ENCODE measurements at places on chromosomes 11 and 22. TPM values are rescaled to one million over a fixed set of nuclear protein-coding genes. Genes with fewer than 3 reads are reported as not detected.

GRCh38 chr11:65150509-65151299 lies 16.4 kb upstream of the SYVN1 start:
- H3K4me1 ChIP-seq: peaks cover 10% of the 10 kb centered on the region
- H3K36me3 ChIP-seq: no peaks in the 10 kb centered on the region
- DNase-seq: peak; percentile 92

GRCh38 chr11:40030867-40031266 lies 1428.6 kb downstream of the LRRC4C start:
- DNase-seq: no peak
- H3K4me1 ChIP-seq: no peaks in the 10 kb centered on the region
- H3K36me3 ChIP-seq: no peaks in the 10 kb centered on the region
- no peaks in the 10 kb centered on the region for H3K27me3 ChIP-seq
- H3K4me3 ChIP-seq: no peak overlapping the region

- no peak for DNase-seq
- no peak overlapping the region for H3K27ac ChIP-seq
- no peak overlapping the region for H3K4me3 ChIP-seq
- no peaks in the 10 kb centered on the region for H3K4me1 ChIP-seq
These were observed 96.4 kb upstream of the LDLRAD3 start for GRCh38 chr11:35847473-35847872.

DNA sequence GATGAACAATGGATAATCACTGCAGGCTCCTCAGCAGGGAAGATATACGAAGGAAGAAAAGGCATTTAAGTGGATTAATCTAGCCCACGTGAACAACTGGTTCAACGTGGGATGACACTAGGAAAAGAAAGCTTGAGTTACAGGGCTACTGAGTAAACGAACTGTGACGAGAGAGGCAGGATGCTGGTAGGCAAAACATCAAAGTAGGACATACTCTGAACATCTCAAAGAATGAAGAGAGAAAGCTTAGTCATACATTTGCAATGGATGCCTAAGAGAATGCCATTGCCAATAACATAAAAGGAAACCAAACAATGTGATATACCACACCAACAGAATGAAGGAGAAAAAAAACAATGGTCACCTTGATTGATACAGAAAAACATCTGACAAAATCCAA lies 12.9 kb downstream of the USP28 start:
- peaks cover 27% of the 10 kb centered on the region for H3K4me1 ChIP-seq
- H3K27ac ChIP-seq: no peak overlapping the region
- H3K36me3 ChIP-seq: no peaks in the 10 kb centered on the region
- no peak for DNase-seq
- H3K27me3 ChIP-seq: no peaks in the 10 kb centered on the region

GRCh38 chr11:9566561-9567063 lies 6.9 kb upstream of the WEE1 start:
- DNase-seq: no peak
- H3K27me3 ChIP-seq: no peaks in the 10 kb centered on the region
- peaks cover 53% of the 10 kb centered on the region for H3K4me1 ChIP-seq
- peak overlapping the region; percentile 90 for H3K27ac ChIP-seq

DNA sequence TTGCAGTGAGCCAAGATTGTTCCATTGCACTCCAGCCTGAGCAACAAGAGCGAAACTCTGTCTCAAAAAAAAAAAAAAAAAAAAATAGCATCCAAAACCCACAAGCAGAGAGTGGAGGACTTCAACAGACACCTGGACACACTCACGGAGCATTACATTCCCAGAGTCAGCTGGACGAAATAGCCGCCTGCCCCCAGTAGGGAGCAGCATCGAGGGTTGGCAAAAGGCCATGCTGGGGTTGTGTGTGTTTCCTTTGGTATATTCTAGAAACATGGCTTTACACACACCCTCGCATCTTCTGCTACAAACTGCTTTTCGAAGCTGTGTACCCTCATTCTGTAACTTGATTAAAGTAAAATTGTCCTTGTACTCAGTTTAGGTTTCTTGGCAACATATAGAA lies 5.3 kb downstream of the ADA2 start:
- no peak overlapping the region for H3K4me3 ChIP-seq
- no peaks in the 10 kb centered on the region for H3K27me3 ChIP-seq
- no peaks in the 10 kb centered on the region for H3K36me3 ChIP-seq
- H3K27ac ChIP-seq: no peak overlapping the region
- peak; percentile 80 for DNase-seq

GRCh38 chr22:36352803-36353507 lies 34.8 kb downstream of the MYH9 start:
- H3K4me3 ChIP-seq: no peak overlapping the region
- peaks cover 79% of the 10 kb centered on the region for H3K4me1 ChIP-seq
- peaks cover 5% of the 10 kb centered on the region for H3K36me3 ChIP-seq
- H3K27ac ChIP-seq: peak overlapping the region; percentile 99
- peak; percentile 86 for DNase-seq

- DNase-seq: no peak
- no peaks in the 10 kb centered on the region for H3K27me3 ChIP-seq
- no peak overlapping the region for H3K4me3 ChIP-seq
- peaks cover 1% of the 10 kb centered on the region for H3K4me1 ChIP-seq
These were observed 14.4 kb upstream of the EHF start for GRCh38 chr11:34606326-34607120.

DNA sequence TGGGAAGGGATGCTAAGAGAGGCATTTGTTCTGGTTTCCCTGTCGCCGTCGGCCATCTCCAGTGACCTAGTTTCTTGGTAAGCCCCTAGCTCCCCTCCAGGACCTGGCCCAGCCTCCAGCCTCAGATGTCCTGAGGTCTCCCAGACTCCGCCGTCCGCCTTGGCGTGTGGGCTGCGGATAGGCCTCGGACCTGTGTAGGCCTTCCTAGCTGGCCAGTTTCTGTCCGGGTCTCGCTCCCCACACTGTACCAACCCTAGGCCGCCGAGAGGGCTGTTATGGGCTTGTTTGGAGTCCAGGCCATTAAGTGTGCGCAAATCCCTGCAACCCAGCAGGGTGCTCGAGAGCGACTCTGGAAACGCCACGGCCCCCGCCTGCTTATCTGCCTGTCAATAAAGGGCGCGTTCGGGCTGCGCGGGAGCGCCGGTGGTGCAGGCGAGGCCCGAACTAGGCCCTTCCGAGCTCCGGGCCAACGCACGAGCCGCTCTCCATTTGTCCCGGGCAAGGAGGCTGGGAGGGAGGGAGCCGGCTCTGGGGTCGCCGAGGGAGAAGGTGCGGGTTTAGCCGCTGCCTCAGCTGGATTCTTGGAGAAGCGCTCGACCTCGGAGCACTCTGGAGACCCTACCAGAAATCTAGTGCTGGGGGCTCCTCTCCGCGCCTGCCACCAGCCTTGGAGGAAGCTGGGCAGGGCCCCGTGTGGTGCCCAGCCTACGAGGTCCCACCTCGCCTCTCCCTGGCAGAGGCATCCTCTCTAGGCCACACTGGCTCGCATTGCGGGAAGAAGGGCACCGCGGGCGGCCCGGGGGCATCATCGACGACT lies 8.7 kb upstream of the PAX6 start:
- H3K4me3 ChIP-seq: no peak overlapping the region
- H3K4me1 ChIP-seq: peaks cover 7% of the 10 kb centered on the region

- H3K4me3 ChIP-seq: no peak overlapping the region
- no peak overlapping the region for H3K27ac ChIP-seq
These were observed 11.3 kb upstream of the CTSC start for GRCh38 chr11:88348870-88349269.

The GAL gene
- total RNA-seq: not detected

- no peak overlapping the region for H3K4me3 ChIP-seq
- H3K27me3 ChIP-seq: no peaks in the 10 kb centered on the region
- no peaks in the 10 kb centered on the region for H3K4me1 ChIP-seq
These were observed 1280.4 kb downstream of the TBC1D22A start for GRCh38 chr22:48042621-48043395.

- no peak overlapping the region for H3K27ac ChIP-seq
- no peak overlapping the region for H3K4me3 ChIP-seq
- no peaks in the 10 kb centered on the region for H3K4me1 ChIP-seq
- H3K27me3 ChIP-seq: no peaks in the 10 kb centered on the region
These were observed 180.3 kb downstream of the HIPK3 start for GRCh38 chr11:33437529-33437928.

DNA sequence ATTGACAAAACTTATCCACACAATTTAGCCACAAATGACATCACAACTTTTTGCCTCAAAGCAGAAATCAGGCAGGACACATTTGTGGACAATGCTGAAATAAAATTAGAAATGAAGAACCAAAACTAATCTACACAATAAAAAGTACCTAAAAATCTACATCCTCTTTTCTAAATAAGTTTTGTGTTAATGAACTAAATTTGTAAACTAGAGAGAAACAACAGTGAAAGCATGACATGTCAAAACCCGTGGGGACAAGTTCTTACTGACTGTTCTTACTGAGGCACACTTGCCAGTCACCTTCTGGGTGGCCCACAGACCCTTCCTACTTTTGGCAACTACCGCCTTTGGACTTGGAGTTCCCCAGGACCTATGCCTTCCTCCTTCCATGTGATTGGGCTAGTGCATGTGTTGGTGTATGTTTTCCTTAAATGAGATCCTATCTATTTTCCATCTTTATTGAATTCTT lies 60.7 kb upstream of the MUC15 start:
- no peaks in the 10 kb centered on the region for H3K27me3 ChIP-seq
- no peaks in the 10 kb centered on the region for H3K4me1 ChIP-seq
- no peak for DNase-seq
- no peak overlapping the region for H3K4me3 ChIP-seq
- no peaks in the 10 kb centered on the region for H3K36me3 ChIP-seq
- H3K27ac ChIP-seq: no peak overlapping the region

The CNTN5 gene
- total RNA-seq: 0.13 TPM

The PHOX2A gene
- not detected for total RNA-seq

The RASGRP2 gene
- 8.1 TPM for total RNA-seq

DNA sequence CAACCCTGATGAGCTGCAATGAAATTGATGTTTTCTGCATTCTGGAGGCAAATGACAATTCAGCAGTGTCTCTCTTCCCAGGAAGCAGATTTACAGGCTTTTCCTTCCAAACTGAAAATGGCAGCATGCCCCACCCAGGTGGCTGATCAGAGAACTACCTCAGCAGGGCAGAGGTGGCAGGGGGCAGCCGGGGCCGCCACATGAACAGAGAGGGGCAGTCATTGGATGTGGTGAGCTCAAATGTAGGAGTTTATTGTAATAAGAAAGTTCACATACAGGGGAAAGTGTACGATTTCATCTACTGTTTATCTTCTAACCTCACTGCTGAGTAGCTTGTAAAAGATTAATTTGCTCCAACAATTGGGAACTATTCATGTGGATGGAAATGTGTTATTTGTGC lies 15.7 kb upstream of the PARVA start:
- H3K4me1 ChIP-seq: peaks cover 8% of the 10 kb centered on the region
- no peak overlapping the region for H3K4me3 ChIP-seq
- H3K27me3 ChIP-seq: no peaks in the 10 kb centered on the region
- DNase-seq: no peak
- no peak overlapping the region for H3K27ac ChIP-seq

The NCAM1 gene
- 1.2 TPM for total RNA-seq

GRCh38 chr11:8055836-8056526 lies 25.0 kb upstream of the TUB start:
- H3K4me1 ChIP-seq: no peaks in the 10 kb centered on the region
- H3K27ac ChIP-seq: no peak overlapping the region
- no peak for DNase-seq
- no peaks in the 10 kb centered on the region for H3K27me3 ChIP-seq

DNA sequence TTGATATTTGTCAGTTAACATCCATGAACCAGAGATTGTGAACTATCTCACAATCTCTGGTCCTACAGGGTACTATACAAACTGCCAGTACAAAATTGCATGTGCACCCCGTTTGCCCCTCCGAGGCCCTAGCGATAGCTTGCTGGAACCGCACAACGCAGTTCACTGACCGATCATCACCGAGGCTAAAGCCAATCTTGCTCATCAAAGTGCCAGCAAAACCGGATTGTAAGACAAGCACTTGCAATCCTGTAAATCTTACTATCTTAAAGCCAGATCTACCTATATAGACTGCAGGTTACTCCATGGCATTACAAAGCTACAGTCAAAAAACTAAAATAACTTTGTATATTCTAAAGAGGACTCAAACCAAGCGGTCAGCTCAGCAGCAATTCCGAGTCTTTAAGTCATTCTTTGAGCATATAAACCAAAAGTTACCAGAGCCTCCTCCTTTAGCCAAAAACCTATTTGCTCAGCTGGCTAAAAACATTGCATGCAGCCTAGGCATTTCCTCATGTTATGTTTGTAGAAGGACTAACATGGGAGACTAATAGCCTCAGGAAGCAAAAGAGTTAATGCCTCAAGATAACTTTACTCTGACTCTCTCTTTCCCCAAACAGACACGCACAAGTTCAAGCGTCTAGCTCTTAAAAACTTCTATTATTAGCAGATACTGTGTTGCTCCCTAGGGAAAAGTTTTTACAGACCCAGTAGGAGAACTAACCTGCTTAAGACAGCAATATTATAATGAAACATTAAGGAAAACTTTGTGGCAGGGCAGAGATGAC lies 30.7 kb upstream of the CPT1A start:
- no peak for DNase-seq
- no peaks in the 10 kb centered on the region for H3K27me3 ChIP-seq
- H3K27ac ChIP-seq: no peak overlapping the region
- no peaks in the 10 kb centered on the region for H3K36me3 ChIP-seq
- no peaks in the 10 kb centered on the region for H3K4me1 ChIP-seq
- H3K4me3 ChIP-seq: no peak overlapping the region

DNA sequence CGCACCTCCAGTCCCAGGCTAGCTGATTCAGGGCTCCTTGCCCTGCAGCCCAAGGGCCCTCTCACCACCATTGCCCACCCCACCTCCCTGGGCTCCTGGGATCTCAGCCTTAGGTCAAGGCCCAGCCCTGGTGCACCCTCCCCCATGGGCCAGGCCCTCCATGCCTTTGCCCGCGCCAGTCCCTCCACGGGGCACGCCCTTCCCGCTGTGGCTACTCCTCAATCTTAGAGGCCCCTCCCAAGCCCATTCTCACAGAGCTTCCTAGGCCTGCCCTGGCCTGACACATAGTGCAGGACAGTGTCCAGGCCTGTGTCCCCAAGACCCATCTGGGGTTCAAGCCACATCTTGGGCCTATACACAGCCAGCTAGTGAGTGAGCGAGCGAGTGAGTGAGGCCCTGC lies 6.9 kb downstream of the GP1BB start:
- no peaks in the 10 kb centered on the region for H3K36me3 ChIP-seq
- DNase-seq: no peak
- H3K4me1 ChIP-seq: no peaks in the 10 kb centered on the region
- H3K27ac ChIP-seq: no peak overlapping the region
- H3K27me3 ChIP-seq: no peaks in the 10 kb centered on the region

DNA sequence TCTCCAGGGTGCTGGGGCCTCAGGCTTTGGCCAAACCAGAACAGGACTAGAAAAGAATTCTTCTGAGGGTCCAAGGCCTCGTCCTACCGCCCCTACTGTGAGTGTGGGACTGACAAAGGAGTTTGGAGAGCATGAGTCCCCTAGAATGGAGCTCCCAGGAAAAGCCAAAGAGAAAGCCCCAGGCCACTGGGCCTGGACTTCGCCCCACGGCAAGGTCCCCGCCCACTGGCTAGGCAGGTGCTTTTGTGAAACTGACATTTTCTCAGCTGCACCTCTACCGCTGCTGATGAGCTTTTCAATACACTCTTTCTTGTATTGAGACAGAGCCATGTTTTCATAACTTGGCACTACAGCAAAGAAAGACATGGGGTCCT lies 9.7 kb upstream of the FGF3 start:
- no peak for DNase-seq
- H3K4me3 ChIP-seq: no peak overlapping the region
- no peaks in the 10 kb centered on the region for H3K36me3 ChIP-seq
- H3K4me1 ChIP-seq: no peaks in the 10 kb centered on the region

The MS4A7 gene
- total RNA-seq: 18.8 TPM

Measured in right lobe of liver (tissue), 6 donors.